ENCODE measurements at places on chromosomes 3 and 15. TPM values are rescaled to one million over a fixed set of nuclear protein-coding genes. Genes with fewer than 3 reads are reported as not detected.

GRCh38 chr3:122835590-122835989 is 40.7 kb downstream of the SLC49A4 start:
- DNase-seq, result no peak

DNA sequence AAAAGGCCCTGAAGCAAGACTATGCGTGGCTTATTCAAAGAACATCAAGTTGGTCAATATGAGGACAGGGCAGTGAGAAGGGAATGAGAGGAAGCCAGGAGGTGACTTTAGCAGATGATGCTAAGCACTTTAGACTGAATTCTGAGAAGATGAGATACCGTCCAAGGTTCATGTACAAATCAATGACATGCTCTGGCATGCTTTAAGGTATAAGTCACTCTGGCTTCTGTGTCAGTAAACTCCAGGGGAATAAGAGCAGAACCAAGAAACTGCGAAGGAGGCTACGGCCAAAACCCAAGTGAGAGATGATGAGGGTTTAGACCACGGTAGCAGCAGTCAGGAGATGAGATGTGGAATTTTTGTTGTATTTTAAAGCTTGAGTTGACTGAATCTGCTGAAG is 8.9 kb upstream of the CCDC50 start:
- no peak for DNase-seq

GRCh38 chr3:193114431-193115340 is 126.3 kb upstream of the PLAAT1 start:
- DNase-seq, result no peak

GRCh38 chr3:142211034-142211433 is 14.4 kb downstream of the GK5 start:
- DNase-seq, result no peak

DNA sequence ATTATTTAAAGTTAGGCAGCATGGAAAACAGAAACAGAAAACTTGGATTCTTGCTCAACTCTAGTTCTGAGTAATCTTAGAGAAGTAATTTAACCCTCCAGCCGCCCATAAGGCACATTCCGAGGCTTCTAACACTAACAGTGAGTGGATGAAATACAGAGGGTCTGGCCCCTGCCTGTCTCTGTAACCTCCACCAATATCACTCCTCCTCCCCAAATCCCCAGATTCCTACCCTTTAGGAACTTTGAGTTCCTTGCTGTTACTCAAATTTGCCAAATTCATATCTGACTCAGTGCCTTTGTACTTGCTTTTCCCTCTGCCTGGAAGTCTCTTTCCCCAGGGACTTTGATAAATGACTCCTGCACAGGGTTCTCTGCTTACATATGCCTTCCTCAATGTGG is 112.5 kb upstream of the TGFBR2 start:
- no peak for DNase-seq

- DNase-seq, result no peak
Observed at GRCh38 chr15:79987569-79987955, 16.6 kb upstream of the BCL2A1 start.

GRCh38 chr3:169146866-169147237 is 516.7 kb downstream of the MECOM start:
- DNase-seq, result no peak

DNA sequence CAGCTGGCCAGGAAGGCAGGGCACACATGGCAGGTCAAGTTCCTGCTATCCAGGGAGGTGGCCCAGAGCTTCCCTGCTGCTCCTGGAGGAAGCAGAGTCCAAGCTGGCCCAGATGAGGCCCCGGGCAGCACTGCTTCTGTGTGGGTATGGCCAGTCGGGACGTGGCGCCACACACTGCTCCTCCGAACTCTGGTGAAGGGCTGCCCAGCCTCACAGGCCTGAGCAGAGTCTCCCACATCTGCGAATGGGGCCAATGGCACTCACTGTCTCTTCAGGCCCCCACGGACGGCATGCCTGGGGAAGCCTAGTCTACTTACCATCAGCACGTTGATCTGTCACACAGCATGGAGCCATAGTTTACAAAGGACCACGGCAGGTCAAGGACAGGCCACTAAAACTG is 2.5 kb upstream of the PLA2G4F start:
- no peak for DNase-seq

- DNase-seq, result no peak
Observed at GRCh38 chr3:156677536-156677935, 3.1 kb downstream of the TIPARP start.

DNA sequence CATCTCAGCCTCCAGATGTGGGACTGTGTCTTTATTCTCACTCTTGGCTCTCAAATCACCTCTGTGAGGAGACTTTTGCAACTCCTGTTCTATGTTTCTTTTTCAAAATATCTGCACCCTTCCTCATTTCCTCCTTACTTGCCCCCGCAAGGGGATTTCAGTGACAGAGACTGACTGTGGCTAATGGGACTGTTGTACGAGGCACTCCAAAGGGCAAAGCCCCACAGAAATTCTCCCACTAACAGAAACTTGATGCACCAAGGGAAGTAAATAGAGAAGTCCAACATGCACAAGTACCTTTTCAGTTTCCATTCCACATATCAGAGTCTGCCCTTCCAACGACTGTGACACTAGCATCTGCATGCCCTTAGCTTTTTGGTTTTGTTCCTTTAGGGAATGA is 69.7 kb downstream of the LRRK1 start:
- DNase-seq, result no peak

DNA sequence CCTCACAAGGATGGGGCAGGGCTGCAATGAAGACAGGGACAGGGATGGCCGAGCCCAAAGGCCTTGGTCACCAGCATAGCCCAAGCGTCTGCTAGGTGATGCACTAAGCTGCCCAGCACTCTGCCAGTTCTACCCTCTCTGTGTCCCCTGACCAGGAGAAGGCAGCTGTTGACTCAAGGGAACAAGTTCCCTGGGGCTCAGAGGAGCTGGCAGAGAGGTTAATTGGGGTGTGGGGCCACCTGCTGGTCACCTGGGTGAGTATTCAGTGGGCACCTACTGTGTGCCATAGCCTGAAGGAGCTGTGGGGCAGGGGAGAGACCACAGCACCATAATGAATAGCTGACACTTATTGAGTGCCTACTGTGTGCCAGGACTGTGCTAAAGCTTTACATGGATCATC is 22.0 kb upstream of the DOCK3 start:
- no peak for DNase-seq

- DNase-seq, result no peak
Observed at GRCh38 chr3:151015767-151016477, 43.4 kb upstream of the CLRN1 start.

DNA sequence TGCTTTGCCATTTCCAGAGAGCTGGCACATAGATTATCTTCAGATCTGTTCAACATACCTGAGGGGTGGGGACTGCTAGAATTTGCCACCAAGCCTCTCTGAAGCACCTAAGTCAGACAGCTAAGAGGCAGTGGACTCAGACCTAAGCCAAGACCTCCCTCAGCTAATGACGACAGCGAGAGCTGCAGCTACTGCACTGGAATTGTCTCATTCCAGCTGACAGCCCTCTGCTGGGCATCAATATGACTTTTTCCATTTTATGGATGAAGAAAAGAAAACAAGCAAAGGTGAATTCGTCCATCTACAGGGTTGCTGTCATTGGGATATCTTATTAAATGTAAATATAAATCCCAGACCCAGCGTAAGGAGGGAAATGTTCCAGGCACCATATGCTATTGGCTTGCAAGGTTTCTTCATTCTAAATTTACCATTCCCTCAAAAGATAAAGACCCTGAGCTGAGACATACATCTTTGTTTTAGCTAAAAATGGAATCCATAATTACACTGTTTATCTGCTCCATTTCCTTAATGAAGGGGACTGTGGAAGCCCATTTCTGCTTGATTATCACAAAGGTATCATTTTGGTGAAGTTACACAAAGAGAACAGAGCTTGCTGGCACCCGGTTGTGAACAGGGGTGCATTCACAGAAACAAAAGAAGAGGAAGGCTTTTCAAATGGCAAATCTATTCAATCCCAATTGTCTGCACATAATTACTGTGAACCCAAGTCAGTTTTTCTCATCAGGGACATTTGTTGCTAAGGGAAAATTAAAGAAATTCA is 85.5 kb upstream of the LRTM1 start:
- no peak for DNase-seq

DNA sequence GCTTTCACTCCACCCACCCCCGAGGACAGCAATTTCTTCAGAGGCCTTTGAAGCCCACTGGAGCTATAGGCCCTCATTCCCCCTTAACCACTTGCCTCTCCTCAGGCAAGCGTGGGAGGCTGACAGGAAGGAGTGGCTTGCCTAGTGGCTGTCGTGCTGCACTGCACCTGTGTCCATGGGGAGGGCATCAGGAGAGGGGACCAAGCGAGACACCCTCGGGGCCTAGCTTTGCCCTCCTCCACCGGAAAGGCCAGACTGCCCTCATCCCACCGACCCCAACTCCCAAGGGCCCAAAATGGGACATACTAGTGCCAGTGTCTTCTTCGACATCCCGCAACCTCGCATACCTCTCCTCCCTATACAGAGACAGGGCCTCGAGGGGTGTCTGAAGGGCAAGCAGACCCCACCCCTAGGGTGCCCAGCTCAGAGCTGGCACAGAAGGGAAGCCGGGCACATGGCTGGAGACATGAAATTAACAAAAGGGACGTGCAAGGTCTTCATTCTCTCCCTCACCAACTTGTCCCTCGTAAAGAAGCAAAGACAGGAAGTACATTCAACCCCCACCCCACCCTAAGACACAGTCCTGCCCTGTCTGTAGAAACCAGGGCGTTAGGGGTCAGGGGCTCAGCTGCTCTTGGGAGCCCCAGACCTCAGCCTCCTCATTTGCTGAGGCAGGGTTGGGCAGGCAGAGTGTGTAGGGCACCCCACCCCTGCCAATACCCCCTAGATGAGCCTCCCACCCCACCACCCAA is 24.3 kb downstream of the VIPR1 start:
- DNase-seq, result no peak

GRCh38 chr3:143339451-143339850 is 219.9 kb downstream of the CHST2 start:
- DNase-seq, result no peak

- DNase-seq, result no peak
Observed at GRCh38 chr3:14836049-14836468, 17.3 kb downstream of the FGD5 start.

- no peak for DNase-seq
Observed at GRCh38 chr3:172475703-172476102, 27.4 kb upstream of the GHSR start.

DNA sequence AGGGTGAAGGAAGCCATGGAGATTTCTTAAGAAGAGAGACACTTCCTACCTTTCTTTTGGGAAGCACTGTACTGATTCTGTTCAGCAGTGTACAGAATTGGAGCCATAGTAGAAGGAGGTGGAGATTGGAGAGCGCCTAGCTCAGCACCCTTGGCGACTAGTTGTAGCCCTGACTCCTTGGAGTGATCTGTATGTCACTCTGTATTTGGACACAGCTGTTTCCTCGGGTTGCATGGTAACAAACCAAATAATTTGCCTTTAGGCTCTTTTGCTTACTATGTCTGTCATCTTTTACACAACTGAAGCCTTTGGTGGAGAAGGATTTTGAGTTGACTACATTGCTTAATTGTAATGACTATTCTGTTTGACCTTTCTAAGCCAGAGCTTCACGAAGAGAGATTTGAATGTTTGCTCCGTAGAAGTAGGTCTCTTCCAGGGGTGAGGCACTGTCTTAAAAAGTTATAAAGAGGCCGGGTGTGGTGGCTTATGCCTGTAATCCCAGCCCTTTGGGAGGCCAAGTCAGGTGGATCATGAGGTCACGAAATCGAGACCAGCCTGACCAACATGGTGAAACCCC is 77.1 kb downstream of the AKAP13 start:
- no peak for DNase-seq

DNA sequence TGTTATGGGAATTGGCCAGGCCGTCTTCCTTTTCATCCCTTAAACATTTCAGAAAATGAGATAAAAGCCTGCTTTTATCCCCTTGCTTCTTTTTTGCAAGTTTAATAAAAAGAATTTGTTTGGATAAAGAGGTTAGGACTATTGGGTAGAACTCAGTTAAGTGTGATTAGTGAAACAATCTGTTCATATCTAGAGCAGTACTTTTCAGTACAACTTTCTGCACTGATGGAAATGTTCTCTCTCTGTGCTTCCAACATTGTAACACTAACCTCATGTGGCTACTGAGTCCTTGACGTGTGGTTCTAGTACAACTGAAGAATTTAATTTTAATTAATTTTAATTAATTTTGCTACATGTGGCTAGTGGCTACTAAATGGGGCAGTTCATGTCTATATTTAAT is 246.9 kb downstream of the UBE2E2 start:
- DNase-seq, result no peak

DNA sequence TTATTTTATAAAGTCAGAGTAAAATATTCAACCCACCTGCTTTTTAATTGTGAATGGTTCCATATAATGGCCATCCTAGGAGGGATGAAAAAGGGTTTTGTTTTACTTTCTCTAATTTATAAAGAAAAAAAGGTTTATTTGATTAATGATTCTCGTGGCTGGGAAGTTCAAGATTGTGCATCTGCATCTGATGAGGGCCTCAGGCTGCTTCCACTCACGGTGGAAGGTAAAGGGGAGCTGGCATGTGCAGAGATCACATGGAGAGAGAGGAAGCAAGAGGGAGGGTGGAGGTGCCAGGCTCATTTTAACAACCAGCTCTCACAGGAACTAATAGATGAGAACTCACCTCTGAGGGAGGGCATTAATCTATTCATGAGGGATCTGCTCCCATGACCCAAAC is 27.7 kb upstream of the TRA2B start:
- no peak for DNase-seq

- DNase-seq, result no peak
Observed at GRCh38 chr3:67016522-67017080, 18.5 kb downstream of the KBTBD8 start.

GRCh38 chr15:38028869-38029268 is 94.4 kb downstream of the TMCO5A start:
- no peak for DNase-seq

GRCh38 chr3:17605032-17605431 is 137.4 kb downstream of the TBC1D5 start:
- no peak for DNase-seq

GRCh38 chr15:67076147-67076843 is 10.9 kb downstream of the SMAD3 start:
- DNase-seq, result no peak

- DNase-seq, result no peak
Observed at GRCh38 chr3:76063019-76063418, 277.7 kb upstream of the ZNF717 start.

- no peak for DNase-seq
Observed at GRCh38 chr3:113104357-113105092, 106.8 kb upstream of the BOC start.

DNA sequence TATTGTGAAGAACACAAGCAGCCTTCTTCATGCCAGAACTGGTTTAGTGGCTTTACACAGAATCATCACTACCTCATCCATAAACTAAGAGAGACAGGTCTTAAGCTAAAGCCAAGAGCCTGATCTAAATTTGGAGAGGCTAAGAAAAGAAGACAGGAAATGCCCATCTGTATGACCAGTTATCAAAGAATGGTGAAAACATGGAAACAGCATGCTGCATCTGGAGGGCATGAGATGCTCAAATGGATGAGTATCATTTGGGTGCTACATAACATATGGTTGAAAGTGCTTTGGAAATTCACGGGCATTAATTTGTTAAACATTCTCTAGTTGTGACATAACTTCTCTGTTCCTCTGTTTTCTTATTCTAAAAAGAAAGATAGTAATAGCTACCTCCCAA is 112.5 kb downstream of the CPNE4 start:
- no peak for DNase-seq

Gene CLDN16
- not detected for total RNA-seq

Gene PFN2
- total RNA-seq, result 220 TPM

Gene TM2D3
- total RNA-seq, result 53.4 TPM

Gene ACOX2
- 3.2 TPM for total RNA-seq

Gene C15orf61
- total RNA-seq, result 5.6 TPM

Gene ROPN1
- not detected for total RNA-seq

Gene SLC22A14
- 0.13 TPM for total RNA-seq

Gene TIGIT
- total RNA-seq, result not detected

Gene APOD
- not detected for total RNA-seq

Gene FAM81A
- 7.3 TPM for total RNA-seq

Gene CYP19A1
- total RNA-seq, result not detected

Gene BNC1
- not detected for total RNA-seq
